ENCODE measurements at places on chromosomes 7 and 10.

DNA sequence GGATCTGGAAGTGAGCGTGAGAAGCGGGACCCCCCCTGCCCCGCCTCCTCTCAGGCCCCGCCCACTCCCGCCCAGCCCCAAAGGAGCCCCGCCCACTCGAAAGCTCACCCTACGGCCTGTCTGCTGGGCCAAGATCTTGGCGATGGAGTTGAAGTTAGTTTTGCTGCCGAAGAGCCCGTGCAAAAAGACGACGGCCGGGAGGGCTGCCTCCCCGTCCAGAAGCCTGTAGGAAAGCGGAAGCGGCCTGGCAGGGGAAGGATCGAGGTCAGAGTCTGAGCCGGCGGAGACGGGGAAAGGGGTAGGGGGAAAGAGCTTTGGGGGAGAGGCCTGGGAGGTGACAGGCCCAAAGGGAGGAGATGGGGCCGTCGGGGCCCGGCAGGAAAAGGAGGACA is 386 bp downstream of the ABHD11 start:
- DNase-seq, result peak; percentile 34

DNA sequence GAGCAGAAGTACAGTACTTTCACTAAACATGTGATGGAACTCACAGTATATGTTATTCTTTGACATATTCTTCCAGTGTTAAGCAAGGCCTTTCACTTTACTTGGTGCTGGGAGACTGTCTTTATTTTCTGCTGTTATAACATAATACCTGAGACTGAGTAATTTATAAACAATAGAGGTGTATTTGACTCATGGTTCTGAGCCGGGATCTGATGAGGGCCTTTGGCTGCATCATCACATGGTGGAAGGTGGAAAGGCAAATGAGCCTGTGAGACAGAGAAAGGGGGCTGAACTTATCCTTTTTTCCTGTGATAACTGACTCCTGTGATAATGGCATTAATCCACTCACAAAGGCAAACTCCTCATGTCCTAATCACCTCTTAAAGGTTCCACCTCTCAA is 1.4 kb downstream of the SUPV3L1 start:
- no peak for DNase-seq

DNA sequence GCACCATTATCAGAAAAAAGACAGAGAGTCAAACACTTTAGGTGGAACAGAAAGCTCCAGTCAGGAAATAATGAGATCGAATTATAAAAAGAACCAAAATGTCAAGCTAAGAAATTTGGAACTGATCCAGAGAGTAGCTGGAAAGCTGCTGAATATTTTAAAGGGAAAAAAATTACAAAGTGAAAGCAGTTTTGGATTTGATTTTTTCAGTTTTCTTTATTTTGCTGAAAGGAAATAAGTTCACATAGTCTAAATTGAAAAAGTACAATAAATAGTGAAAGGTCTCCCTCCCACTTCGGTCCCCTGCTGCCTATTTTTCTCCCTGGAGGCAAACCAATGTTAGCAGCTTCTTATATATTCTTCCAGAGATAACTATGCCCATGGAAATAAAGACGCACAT is 11.3 kb upstream of the TOMM7 start:
- no peak for DNase-seq

- DNase-seq, result no peak
These were observed 3.0 kb downstream of the GPRIN2 start for GRCh38 chr10:46553238-46554049.

DNA sequence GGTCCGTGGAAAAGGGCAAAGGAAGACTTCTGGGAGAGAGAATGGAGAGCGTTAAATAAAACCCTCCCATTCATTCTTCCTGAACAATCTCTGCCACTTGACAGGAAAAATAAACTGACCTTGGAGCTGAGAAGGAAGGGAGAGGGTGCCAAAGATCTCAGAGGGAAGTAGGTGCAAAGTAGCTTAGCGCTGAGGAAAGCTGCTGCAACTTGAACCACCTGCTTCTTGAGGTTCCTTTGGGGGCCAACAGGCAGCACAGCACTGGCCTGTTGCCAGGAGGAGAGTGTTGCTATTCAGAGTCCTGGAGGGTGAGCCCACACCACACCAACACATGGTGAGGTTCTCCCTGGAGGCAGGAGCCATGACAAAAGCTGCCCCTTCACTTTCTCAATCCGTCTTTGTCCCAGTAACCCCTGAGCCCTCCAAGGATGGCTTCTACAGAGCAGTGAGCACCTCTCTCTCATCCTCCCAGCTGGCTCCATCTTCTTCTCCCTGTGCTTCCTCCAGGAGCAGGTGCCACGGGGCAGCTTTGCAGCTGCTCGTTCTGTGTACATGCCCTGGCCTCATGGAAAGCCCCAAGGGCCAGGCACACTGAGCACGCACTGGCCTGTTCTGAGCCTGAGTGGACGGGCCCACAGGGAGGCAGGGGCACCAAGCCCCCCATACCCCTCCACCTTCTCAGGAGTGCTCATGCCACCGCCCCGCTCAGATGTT is 101.3 kb downstream of the STRA8 start:
- DNase-seq, result no peak

Measured in CD4-positive, alpha-beta T cell treated with Interleukin-4 for 4 hours (primary cell).